Stimulated activated CD4-positive, alpha-beta T cell treated with anti-CD3 and anti-CD28 coated beads, Interleukin-15, amount 100 ng/mL, for 1 hour (primary cell): ENCODE measurements at places on chromosomes 16 and 17.
A peak's percentile ranks its signal among the peaks of the same experiment; 100 is the strongest.

DNA sequence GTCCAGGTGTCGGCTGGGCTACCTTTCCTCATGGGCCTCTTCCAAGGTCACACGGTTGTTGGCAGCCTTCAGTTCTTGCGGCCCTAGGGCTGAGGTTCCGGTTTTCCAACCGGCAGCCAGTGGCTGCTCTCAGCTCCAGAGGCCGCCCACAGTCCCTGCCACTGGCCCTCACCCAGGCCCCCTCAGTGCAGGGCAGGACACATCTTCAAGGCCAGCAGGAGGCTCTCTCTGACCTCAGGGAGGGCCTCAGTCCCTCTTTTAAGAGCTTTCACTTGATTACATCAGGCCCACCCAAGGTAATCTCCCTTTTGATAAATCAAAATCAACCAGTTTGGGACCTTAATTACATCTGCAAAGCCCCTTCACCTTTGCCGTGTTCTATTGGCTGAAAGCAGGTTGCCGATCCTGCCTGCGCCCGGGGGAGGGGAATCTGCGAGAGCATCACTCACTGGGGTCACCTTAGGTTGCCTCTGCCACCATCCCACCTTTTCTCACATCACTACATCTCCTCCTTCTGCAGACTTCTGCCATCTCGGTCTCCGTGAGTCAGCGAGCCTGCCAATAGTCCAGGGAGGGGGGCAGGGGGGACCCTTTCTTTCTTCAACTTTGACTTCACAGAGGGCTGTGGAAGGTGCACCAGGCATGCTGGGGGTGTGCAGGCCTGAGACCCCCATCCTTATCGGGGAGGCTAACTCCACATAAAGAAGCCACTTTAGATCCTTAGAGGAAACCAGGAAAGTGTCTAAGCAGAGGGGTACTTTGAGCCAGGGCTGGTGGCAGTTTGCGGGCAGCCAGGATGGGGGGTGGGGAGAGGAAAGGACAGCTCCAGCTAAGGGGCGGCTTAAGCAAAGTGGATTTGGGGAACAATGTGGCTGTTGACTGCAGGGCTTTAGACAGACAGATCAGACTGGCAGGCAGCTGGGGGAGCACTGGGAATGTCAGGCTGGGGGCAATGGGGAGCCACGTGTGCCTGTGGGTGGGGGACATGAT, 28.8 kb upstream of the NXPH3 start:
- DNase-seq: no peak

GRCh38 chr16:24156777-24157176, 99.4 kb upstream of the CACNG3 start:
- DNase-seq: no peak

DNA sequence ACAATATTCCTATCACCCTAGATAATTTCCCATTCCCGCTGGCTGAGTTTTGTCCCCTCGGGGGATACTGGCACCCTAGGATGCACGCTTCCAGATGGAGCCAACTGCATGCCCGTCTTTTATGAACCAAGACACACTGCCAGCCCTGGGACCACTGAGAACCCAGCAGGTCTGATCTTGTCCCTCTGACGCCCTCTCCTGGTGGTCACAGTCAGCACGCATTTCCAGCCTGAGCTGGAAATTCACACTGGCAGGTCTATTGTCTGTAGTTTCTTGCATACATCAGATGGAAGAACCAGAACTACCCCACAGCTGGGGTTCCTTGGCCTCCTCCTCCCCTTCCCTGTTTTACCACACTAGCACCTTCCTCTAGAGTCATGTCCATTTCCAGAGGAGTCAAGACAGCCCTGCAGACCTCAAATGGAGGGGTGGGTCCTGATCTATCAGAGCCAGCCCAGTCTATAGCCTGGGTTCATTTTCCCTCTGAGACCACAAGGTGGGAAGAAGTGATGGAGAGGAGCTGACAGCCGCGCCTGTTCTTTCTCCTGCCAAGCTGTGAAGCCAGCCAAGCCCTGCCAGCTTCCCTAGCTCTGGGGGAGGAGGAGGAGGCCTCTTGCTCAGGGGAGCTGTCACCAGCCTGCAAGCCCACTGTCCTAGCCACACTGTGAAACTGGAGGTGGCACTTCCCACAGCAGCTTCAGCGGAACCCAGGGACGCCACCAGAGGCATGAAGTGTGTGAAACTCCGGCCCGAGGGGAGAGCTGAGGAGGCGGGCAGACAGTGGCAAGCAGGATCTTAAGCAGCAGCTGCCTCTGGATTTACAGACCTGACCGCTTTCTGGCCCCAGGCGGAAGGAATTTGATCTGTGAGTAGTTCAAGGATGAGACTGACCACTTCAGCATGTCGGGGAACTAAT, 29.3 kb downstream of the MXRA7 start:
- peak; percentile 45 for DNase-seq

DNA sequence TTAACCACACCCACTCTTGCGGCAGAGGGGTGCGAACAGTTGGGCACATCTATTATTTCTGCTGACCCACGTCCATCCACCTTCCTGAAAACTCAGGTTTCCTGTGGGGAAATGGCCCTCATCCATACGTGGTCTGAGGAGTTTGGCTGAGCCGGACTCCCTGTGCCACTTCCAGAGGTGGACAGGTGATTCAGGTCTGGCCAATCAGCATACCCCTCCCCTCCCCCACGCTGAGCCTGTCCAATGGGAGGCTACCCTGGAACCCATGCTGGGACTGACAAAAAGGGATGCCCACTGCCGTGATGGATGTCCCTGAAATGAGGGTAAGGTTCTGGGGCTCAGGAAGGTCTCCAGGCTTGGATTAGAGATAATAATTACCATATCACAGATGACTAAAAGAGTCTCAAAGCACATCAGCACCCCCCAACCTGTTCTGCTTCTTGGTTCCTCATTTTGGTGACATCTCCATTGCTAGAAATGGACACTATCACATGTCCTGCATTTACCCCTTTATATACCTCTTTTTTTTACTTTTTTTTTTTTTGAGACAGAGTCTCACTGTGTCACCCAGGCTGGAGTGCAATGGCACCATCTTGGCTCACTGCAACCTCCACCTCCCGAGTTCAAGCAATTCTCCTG, 5.3 kb upstream of the MAPK7 start:
- DNase-seq: no peak

- no peak for DNase-seq
Measured at GRCh38 chr16:82874672-82875071, 247.9 kb downstream of the CDH13 start.

- DNase-seq: no peak
Measured at GRCh38 chr16:67013233-67013822, 15.6 kb upstream of the CBFB start.

GRCh38 chr17:67633751-67634211, 84.0 kb upstream of the NOL11 start:
- DNase-seq: no peak

DNA sequence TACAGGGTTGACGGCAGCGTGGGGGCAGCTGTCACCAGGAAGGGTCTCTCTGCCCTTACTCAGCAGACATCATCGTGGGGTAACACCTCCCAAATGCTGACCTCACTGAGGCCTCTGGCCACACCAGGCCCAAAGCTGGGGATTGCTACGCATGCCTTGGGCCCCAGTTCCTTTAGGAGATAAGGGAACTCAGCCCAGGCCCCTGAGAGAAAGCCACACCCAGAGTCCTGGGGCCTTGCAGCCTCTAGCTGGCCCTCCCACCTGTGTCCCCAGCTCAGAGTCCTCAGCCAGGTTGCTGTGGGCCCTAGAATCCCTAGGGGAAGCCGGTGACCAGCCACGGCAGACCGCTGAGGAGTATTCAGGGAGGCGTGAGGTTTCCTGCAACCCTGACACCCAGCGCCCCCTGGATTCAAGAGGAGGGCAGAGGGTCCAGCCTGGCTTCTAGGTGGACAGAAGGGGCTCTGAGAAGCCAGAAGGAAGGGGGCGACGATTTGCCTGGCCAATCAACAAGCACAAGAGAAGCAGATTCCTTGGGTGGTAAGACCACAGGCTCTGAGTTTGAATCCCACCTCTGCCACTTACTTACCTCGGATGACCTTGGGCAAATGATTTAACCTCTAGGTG, 10.3 kb upstream of the GINS2 start:
- DNase-seq: no peak

GRCh38 chr17:57340160-57340981, 84.0 kb downstream of the MSI2 start:
- no peak for DNase-seq

DNA sequence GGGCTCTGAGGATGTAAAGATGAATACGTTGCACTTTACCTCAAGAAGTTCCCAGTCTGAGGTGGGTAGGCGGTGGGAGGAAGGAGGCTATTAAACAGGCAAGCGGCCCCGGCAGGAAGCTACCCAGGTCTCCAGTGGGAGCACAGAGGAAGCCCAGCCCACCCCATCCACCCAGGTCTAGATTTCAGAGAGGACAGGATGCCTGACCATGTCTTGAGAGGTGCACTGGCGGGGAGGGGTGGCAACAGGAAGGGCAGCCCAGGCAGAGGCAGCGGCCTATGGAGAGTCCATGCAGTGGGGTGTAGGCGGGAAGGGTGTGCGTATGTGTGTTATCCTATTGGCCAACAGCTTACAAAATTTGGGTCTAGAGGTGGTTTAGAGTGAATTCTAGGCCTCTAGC, 13.9 kb downstream of the SARM1 start:
- DNase-seq: no peak

GRCh38 chr17:56881685-56882295, 32.1 kb downstream of the TRIM25 start:
- DNase-seq: no peak

GRCh38 chr16:1761751-1762150, 9.6 kb downstream of the NME3 start:
- DNase-seq: no peak

- DNase-seq: no peak
Measured at GRCh38 chr16:74020095-74020670, 276.4 kb upstream of the PSMD7 start.

DNA sequence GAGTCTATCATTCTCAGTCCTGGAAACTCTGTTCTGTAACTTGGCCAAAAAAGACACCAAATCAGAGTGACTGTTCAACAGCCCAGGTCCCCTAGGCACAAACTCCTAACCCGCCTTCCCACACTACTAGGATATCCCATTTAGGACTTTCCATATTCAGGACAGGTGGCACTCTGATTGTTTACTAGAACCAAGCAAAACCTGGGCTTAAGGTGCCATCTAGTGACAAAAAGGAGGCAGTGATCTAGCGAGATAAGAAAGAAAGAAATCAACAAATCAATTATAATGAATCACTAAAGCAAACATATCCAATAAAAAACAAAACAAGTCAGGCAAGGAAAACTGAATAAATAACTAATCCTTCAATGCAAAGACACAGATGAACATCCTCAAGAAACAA, 203.9 kb downstream of the CEP112 start:
- DNase-seq: no peak

- no peak for DNase-seq
Measured at GRCh38 chr17:9022573-9023391, 1.5 kb downstream of the NTN1 start.

- no peak for DNase-seq
Measured at GRCh38 chr17:50144355-50144754, 6.1 kb downstream of the PPP1R9B start.

- no peak for DNase-seq
Measured at GRCh38 chr17:13076905-13077304, 59.1 kb upstream of the ELAC2 start.

DNA sequence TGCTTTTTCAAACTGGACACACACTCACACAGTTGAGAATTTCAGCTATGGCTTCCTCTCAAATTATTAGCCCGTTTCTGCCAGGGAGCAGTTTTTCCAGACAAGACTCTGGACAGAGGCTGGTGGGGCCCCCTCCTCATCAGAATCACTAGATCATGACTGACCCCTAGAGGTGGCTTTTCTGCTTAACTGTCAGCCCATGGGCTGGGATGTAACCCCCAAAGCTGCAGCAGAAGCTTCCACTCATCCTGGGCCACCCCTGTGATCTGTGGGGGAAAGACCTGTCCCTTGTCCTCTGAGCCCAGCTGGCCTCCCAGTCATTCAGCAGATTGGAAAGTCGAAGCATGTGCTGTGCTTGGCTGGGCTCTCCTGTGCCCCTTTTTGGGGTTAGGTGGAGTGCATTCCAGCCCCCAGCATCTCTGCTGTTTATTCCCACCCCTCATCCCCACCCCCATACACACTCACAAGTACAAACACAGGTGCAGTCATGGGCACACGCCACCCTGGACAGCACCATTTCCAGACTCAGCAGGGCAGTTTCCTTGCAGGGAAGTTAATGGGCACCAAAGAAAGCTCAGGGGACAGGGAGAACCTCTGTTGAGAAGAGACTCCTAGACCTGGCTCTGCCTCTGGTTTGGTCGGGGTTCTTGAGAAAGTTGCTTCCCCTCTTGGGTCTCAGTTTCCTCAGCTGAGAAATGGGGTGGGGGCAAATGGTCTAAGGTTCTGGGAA, 77.6 kb upstream of the RBL2 start:
- no peak for DNase-seq

- DNase-seq: no peak
Measured at GRCh38 chr16:28292731-28293600, 641 bp downstream of the SBK1 start.

- no peak for DNase-seq
Measured at GRCh38 chr17:58161566-58161965, 5.2 kb upstream of the OR4D2 start.

GRCh38 chr16:75758215-75758614, 31.9 kb upstream of the CPHXL start:
- DNase-seq: no peak

DNA sequence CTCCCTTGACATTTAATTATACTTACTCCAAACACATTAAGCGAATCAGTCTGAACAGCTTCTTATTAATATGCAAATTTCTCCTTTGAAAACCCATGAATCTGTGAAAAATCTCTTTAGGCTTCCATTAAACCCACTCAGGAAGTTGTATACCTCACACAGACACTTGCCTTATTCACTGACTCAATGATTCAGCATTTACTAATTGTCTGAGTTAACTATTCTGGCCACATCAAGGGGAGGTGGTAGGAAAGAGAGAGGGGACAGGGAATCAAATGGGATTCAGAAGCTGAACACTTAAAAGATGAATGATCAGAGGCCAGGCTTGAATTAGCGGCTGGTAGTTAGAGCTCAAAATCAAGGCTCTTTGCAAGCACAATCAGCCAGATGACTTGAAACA, 70.0 kb downstream of the HS3ST3A1 start:
- no peak for DNase-seq

DNA sequence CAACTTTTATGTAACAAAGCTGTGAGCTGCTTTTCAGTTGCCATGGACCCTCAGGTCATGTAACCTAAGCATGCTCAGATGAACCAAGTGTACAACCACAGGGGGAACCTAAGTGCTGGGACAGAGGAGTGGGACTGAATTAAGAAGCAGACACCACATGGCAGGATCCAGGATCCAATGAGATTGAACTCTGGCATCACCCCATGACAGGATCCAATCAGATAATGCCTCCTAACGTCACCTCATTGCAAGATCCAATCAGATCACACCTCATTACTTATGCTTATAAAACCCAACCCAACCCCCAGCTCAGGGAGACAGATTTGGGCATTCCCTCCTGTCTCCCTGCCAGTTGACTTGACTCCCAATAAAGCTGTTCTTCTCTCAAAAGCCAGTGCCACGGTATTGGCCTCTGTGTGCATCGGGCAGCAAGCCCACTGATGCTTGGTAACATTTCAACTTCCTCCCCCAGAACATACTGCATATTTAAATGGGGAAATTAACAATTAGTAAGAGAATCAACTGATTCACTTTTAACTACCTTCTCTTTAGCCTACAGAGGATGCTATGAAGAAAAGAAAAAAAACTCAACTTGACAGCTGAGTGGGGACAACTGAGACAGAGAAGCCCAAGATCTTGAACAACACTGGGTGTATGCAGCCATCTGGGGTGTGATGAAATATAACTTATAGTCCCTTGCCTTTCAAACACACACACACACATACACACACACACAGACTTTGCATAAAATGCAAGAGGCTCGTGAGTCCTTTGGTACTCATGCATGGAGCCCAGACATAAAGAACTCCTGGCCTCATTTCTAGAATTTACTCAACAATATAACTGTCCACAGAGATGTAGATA, 148.4 kb downstream of the SLC39A11 start:
- DNase-seq: no peak

- DNase-seq: no peak
Measured at GRCh38 chr17:78316115-78316866, 43.6 kb downstream of the SOCS3 start.
